ENCODE measurements at places on chromosomes 11 and 22.

GRCh38 chr11:122754553-122755322, 83.6 kb upstream of the CRTAM start:
- no peak for DNase-seq

GRCh38 chr11:43866520-43866919, 14.1 kb upstream of the ALKBH3 start:
- no peak for DNase-seq

DNA sequence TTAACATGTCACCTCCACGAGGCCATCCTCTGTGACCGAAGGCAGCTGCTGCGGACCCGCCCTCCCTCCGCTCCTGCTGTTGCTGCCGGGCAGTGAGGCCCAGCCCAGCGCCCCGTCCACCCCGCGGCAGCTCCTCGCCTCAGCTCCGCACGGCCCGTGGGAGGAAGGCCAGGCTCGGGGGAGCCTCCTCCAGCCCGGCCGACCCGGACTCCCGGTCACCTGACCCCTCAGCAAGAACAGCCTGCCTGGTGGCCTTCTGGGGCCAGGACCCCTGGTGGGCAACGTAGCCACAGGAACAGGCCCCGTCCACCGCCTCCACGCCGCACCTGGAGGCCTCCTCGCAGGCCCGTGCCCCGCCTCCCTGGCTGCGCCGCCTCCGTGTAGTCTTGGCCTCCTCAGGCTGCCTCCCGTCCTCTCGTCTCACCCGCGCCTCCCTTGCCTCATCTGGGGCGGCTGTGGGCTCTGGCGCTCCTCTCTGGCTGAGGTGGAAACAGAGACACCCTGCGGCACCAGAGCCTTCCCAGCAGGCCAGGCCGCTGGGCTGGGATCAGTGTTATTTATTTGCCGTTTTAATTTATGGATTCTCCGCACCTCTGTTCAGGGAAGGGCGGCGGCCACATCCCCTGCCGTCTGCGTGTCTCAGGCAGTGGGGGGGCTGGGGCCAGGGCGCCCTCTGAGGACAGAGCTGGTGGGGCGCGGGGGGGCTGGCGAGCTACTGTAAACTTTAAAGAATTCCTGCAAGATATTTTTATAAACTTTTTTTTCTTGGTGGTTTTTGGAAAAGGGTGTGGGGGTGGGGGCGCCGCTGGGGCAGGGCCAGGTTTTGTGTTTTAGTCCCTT, 25.4 kb downstream of the MOB2 start:
- no peak for DNase-seq

GRCh38 chr11:2409611-2410468, 9.3 kb downstream of the TSSC4 start:
- DNase-seq: no peak

DNA sequence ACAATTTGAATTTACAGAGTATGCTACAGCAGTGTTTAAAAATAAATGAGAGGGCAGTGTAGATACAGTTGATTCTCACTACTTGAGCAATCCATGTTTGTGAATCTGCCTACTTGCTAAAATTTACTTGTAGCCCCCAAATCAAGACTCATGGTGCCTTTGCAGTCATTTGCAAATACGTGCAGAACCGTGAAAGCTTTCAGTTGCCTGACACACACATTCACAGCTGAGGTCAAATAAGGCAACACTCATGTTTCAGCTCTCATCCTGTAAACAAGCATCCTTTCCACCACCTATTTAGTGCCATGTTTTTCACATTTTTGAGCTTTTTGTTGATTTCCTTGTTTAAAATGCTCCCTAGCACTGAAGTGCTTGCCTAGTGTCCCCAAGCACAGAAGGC, 32.5 kb upstream of the RASL10A start:
- no peak for DNase-seq

DNA sequence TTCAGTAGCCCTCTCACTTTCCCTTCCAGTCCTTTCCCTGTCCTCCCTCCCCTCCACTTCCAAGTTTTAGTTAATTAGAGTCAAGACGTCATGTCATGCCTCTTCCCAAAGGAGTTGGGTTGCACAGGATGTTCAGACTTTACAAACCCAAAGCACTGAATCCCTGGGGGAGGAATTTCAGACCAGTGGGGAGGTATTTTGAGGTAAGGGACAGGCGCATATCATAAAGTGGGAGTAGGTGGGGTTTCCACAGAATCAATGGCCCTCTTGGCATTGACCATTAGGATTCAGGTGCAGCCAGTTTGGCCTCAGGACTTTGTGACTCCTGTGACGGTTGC, 733 bp upstream of the ACP2 start:
- DNase-seq: no peak

DNA sequence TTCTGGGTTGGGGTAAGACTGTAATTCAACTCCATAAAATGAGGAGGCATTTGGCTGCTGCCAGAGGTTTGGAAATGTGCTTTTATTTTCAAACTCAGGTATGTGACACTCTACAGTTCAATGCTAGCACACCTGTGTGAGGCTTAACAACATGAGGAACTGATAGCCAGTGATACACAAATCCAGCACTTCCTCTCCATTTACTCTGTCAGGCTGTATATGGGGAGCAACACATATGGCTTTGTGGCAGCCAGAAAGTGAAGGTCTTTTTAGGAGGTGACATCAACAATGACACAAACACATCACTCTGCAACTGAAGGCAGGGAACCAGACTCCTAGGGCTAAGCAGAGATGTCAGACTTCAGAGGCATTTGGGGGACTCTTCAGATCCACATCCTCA, 4.6 kb upstream of the LYVE1 start:
- no peak for DNase-seq

DNA sequence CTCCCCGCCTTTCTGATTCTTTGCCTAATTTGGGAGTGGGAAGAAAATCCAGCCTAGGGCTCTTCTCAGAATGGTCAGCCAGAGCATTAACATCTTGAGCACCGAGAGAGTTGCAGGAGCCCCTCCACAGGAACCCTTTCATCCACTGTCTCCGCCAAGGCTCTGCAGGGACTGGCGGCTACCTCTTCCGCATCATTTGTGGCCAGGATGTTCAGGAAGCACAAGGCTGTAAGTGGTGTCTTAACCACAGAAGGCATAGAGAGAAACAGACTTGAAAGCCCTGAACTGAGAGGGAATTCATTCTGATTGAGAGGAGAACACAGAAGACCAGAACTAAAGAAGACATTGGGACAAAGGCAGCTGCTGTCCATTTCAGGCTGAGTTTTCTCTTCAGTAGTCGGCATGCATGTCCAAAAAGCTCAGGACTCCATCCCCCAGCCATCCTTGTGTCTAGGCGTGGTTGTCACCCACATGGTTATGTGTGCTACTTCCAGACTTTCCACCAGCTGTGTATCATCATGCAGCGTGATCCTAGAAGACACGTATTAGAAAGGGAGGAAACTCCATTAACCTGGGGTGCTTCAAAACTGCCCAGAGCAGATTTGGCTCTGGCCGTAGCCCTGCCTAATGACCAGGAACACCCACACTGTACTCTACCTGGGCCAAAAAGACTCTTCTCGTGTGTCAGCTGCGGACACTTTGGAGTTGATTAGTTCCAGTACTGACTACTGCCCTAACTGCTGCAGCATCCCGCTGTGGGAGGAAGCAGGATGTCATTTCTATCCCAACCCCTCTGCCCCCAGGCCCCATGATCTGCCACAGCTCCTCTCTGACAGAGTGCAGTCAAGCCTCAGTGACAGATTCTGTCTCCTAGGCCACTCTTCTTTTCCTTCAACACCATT, 725.1 kb downstream of the NTM start:
- DNase-seq: no peak

DNA sequence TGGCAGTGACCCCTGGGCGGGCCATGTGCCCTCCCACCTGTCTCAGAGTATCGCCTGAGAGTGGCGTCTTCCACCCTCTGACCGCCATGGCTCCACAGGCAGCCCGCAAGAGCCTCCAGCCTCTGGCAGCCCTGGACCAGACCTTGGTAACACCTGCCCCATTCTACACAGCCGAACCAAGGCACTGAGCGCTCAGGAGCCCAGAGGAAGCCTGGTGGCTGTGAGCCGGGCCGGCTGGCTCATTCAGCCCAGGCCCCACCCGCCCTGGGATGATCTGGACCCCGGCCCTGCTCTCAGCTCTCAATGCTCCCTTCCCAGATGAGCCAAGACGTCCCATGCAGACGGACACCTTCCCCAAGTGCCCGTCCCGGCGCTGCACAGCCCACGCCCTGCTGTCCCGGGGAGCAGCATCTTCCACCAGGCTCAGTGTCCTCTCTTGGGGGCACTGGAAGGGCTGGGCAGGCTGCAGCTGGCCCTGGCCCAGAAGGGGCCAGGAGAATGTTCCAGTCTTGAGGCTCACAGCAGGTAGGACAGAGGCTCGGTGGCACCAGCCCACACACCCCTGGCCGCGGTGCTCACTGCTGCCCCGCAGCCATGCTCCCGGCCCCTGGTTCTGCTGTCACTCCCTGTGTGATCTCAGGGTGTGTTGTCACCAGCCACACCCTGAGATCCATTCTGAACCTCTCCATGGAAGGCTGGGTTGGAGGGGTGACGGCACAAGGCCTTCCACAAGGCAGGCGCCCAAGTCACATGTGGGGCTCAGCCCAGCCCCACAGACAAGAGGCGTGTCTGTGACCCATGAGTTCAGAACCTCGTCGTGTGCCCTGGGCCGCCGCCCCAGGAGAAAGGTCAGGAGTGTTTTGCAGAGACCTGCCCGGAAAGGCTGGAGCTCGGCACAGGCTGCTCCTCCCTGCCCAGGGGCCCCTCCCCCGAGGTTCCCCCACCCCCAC, 24.2 kb upstream of the PPARA start:
- no peak for DNase-seq

GRCh38 chr11:74367881-74368280, 30.4 kb downstream of the PGM2L1 start:
- no peak for DNase-seq

DNA sequence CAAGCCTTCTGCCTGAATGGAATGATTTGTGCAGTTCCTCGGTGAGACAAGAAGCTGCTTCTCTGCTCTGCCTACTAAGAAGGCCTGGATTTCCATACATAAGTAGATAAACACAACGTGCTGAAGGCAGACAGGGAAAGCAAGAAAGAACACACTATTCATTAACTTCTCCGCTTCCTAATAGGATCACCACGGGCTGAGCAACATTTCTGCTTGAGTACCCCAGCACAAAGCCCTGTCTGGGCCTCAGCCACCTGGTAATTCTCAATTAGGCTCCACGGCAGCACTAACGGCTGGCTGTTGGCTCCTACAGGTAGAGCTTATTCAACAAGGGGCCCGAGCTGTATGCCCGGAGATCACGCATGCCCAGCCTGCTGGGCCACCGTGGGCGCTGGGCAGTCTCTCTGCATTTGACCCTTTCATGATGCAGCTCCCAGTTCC, 1156.6 kb downstream of the TBC1D22A start:
- no peak for DNase-seq

DNA sequence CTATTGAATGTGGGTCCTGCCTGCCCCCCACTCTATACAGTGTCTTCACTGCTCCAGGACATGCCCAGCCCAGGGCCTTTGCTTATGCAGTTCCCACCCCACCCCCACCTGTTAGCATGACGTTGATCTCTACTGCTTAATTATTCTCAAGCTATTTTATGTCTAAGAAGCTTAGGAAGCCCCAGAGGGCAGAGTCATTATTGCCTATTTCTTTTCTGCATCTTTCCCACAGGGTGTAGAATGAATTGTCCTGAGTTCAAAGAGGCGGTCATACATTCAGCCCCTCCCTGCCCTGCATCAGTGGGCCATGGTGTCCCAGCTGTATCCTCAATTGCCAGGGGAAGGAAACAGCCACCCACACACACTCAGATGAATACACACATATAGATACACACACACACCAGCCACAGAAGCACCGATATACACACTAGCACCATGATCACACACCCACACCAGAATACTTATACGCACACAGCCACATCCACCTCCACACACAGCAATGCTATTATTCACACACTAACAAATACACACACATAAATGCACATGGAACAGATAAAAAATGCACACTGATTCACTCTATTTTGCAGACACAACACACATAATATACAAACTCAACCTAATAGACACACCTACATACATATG, 1.5 kb downstream of the PDE2A start:
- DNase-seq: no peak

DNA sequence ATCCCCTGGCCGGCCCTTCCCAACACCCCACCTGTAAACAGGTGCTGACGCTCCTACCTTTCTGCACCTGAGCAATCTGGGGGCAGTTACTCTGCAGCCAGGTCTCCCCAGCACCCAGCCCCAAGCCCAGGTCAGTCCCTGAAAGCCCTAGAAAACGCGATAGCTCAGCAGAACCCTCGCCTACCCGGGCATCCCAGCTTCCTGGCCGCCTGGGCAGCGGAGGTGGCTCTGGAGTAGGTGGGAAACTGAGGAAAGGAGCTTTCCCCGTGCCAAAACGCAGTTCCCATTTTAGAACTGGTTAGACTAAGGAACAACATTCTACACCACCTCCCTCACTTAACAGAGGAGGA, 445 bp downstream of the SYTL2 start:
- no peak for DNase-seq

- DNase-seq: no peak
These were observed 27.3 kb upstream of the WNT7B start for GRCh38 chr22:46004105-46004866.

DNA sequence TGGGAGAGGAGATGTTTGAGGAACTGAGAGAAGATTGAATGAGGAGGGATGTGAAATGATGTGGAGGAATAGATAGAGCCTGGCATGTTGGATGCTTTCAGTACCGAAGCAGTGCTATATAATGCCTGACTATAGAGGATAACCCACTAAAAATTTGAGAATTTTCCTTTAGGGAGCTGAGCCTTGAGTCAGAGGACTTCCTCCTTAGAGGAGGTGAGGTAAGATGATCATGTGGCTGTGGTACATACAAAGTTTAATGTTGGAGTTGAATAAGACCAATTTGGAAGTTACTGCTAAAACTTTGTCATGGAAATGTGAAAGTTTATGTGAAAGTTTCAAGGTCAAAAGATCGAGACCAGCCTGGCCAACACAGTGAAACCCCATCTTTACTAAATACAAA, 66.9 kb downstream of the YAP1 start:
- no peak for DNase-seq

DNA sequence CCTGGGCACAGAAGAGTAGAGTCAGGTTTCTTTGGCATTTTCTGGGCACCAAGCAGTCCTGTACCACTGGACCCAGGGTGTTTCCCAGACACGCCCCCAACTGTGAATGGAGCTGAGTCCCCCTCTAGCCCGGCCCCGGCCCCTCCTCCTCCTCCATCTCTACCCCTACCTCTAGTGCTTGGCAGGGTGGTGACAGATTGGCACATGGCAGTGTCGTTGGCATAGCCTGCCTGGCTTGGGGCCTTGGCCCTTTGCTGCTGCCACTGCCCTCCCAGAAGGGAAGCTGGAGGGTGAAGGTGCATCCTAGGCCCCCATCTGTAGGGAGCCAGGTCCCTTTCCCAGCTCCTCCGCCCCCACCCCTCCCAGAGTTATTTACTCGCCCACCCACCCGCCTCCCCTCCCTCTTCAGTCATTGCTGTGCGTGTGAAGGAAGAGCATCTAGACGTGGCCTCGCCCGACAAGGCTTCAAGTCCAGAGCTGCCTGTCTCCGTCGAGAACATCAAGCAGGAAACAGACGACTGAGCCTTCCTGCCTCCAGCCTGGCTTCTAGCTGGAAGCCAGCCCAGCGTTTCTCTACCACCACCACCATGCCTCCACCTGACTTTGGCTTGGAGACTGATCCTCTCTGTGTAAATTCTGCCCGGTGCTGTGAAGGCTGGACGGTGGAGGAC, 10.9 kb downstream of the CHADL start:
- no peak for DNase-seq

GRCh38 chr11:63710476-63711217, 29.3 kb downstream of the RTN3 start:
- DNase-seq: no peak

GRCh38 chr11:128532572-128533091, 54.7 kb downstream of the ETS1 start:
- no peak for DNase-seq

- DNase-seq: no peak
These were observed 4.6 kb upstream of the PGGHG start for GRCh38 chr11:284105-285020.

Data from smooth muscle cell of the brain vasculature (primary cell).